Right atrium auricular region (tissue), 2 donors: ENCODE measurements at places on chromosomes 7 and 10. TPM values are rescaled to one million over a fixed set of nuclear protein-coding genes. Genes with fewer than 3 reads are reported as not detected.

GRCh38 chr7:2071133-2071832, 161.5 kb downstream of the MAD1L1 start:
- no peak for DNase-seq

DNA sequence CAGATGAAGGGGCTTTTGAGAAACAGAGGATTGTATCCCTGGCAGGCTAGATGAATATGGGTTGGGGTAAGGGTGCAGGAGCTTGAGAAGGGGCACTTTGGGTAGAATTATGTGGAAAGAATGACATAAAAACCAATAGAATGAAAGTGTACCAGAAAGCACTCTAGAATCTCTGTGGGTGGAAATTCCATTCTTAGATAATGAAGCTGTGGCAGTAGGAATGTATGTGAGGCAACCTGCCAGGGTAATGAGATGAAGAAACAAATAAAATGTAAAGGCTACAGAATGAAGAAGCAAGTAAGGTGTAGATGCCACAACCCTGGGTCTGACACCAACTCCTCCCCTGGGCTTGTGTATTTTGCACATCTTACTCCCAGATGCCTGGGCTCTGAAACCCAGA, 16.8 kb downstream of the NOBOX start:
- DNase-seq, result no peak

- no peak for DNase-seq
Observed at GRCh38 chr10:14382022-14382421, 51.3 kb upstream of the FRMD4A start.

DNA sequence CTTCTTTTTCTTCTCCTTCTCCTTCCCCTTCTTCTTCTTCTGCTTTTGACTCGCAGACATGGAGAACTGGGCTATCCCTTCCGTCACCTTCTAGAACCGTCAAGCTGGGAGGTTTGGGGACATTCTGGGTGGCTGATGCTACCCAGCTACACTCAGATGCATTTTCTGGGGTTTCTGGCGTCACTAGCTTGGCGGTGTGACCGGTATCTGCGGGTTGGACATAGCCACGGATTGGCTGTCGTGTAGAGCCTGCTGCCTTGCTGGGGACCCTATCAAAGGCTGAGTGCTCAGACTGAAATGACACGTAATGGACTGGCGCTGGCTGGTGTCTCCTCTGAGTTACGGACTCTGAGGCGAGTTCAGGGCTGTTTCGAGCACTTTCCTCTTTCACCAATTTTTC, 101.7 kb downstream of the SVIL start:
- DNase-seq, result no peak

DNA sequence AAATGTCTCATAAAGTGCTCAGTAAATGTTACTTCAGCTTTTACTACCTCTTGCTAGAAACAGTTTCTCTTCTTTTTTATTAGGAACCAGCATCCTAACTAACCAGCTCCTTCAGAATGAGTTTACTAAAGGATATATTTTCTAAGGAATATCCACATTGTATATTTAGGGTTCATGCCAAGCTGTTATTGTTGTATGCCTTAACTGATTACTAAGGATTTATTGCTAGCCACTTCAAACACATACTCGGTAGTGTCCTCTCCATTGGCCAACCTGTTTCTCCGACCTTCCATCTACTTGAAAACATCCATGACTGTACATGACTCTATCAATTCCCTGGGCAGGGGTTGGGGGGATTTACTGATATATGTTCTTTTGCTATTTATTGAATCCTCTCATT, 906.3 kb upstream of the SORCS1 start:
- no peak for DNase-seq

GRCh38 chr10:10662716-10663408, 354.8 kb upstream of the CELF2 start:
- DNase-seq, result no peak

DNA sequence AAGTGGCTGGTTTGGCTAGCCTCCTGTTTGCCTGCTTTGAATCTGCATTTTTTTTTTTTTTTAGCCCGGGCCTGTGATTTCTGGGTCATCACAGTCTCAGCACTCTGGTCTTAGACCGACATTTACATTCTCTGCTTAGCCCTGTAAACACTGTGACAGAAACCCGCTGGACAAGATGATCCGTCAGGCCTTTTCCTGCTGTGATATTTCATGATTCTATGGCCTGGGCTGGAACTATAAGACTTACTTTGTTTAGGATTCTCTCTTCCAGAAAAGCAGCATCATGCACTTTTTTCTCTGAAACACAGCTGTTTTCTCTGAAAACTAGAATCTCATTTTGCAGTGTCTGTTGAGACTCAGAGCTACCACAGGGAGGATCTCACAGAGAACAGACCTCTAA, 705.5 kb downstream of the GRID1 start:
- DNase-seq, result no peak

GRCh38 chr10:50625649-50626132, 1.9 kb upstream of the SGMS1 start:
- no peak for DNase-seq

- no peak for DNase-seq
Observed at GRCh38 chr7:43511769-43512515, 71.0 kb upstream of the STK17A start.

Gene CAV2
- 180 TPM for total RNA-seq

Gene PIK3AP1
- total RNA-seq, result 11.2 TPM

Gene SPDYE8
- not detected for total RNA-seq

Gene ZNHIT1
- 65.3 TPM for total RNA-seq

Gene CPEB3
- total RNA-seq, result 6.9 TPM

Gene UPP1
- total RNA-seq, result 11.1 TPM
